Glutamatergic neuron (in vitro differentiated cells): ENCODE measurements at places on chromosomes 7 and 10.

DNA sequence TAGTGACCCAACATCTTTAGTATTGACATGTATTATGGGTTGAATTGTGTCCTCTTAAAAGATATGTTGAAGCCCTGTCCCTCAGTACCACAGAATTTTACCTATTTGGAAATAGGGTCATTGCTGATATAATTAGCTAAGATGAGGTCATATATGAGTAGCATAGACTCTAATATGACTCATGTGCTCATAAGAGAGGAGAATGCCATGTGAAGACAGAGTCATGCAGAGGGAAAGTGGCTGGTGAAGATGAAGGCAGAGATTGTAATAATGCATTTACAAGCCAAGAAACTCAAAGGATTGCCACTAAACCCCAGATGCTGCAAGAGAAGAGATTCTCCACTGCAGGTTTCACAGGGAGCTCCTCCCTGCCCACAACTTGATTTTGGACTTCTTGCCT is 496.4 kb downstream of the KIF20B start:
- no peak for DNase-seq

DNA sequence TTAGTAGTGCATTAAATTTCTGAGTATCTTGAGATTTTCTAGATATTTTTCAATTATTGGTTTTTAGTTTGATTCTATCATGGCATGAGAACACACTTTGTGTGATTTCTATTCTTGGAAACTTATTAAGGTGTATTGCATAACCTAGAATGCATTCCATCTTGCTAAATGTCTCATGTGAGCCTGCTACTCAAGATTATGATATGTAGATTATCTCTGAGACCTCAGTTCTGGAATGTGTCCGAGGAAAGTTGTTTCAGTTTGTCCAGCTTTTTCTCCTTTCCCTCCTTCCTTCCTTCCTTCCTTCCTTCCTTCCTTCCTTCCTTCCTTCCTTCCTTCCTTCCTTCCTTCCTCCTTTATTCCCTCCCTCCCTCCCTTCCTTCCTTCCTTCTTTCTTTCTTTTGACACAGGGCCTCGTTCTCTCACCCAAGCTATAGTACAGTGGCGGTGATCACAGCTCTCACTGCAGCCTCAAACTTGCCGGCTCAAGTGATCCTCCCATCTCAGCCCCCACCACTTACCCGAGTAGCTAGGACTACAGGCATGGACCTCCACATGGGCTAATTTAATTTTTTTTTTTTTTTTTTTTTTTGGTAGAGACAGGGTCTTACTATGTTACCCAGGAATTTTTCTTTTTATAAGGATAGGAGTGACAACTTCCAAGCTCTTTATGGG is 7.6 kb downstream of the ITPRID1 start:
- no peak for DNase-seq

GRCh38 chr10:75048669-75049098 is 62.8 kb upstream of the SAMD8 start:
- no peak for DNase-seq

GRCh38 chr7:149385195-149385950 is 75.5 kb downstream of the ZNF777 start:
- no peak for DNase-seq

DNA sequence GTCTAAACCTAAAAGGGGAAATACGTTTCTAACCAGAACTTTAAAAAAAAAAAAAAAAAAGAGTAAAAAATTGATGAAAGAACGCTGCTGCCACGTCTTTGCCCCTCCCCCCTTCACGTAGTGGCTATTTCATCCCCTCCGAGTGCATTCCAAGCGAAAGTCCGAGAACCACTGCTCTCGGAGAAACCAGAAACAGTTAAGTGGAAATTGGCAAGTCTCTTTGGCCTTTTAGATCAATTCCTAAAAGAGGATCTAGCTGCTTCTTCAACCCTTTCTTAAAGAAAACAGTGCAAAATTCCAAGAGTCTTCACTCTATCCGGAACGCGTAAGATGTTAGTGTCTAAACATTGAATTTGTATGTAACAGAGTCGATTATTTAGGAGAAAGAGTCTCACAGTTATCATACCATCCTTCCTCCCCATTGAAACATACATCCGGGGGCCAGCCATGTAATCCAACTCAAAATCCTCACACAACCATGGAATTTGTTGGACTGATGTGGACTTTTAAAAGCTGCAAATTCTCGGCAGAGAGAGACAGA is 1.1 kb downstream of the P4HA1 start:
- no peak for DNase-seq
